ENCODE measurements at places on chromosomes 13 and 19.

DNA sequence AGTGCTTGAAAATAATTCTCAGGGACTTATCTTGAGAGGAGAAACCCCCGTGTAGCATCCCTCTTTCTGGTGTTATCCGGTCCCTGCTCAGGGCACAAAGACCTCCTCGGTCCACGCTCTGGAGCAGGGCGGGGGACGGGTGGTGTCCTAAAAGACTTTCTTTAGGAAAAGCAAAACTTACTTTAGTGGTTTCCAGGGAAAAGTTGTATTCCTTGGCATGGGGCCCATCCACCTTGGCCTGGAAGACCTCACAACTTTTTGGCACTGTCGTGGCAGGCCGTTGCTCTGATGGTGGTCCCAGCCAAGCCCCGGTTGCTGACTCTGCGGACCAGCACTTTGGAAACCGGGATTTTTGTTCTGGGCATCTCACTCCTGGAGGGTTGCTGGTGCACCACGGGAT lies 2.7 kb downstream of the AMER2 start:
- no peak for DNase-seq

GRCh38 chr19:48752496-48753365 lies at the start of gene FUT1:
Gene FUT1 (minus strand): TSS chr19:48752641. CDS start chr19:48751281, 1,360 bp downstream.
- DNase-seq, result peak; percentile 76

- peak; percentile 35 for DNase-seq
These were observed 6.9 kb downstream of the UPK1A start for GRCh38 chr19:35673121-35673804.

DNA sequence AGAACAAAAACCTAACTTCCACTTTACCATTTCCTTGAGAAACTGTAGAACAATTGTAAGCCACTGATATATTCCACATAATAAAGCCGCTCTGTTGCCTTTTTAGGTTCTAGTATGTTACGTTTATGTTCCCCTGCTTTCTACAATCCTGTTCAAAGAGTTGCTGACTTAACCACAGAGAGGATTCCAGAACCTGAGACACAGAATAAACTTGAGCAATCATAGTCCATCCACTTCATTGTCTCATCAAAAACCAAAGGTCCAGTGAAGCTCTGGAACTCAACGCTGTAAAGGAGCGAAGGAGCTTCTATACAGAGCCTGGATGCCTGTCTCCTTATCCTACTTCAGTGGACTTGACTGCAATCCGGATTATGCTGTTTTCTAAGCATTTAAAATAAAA lies 4.6 kb downstream of the STARD13 start:
- no peak for DNase-seq

- no peak for DNase-seq
These were observed 46.8 kb downstream of the FAM124A start for GRCh38 chr13:51269039-51269438.

DNA sequence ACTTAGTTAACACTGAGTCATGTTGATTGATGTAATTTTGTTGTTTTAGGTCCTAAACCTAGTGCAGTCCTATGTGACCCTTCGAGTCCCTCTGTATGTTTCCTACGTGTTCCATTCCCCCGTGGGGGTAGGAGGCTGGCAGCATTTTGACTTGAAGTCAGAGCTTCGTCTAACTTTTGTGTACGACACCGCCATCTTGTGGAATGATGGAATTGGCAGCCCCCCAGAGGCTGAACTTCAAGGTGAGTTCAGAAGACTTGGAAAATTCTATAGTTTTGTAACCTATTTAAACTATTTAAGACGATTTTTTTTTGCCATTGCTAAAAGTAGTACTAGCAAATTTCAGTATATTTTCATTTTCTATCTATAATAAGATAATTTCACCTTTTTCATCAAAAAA lies 117.9 kb downstream of the STOML3 start:
- DNase-seq, result peak; percentile 11

DNA sequence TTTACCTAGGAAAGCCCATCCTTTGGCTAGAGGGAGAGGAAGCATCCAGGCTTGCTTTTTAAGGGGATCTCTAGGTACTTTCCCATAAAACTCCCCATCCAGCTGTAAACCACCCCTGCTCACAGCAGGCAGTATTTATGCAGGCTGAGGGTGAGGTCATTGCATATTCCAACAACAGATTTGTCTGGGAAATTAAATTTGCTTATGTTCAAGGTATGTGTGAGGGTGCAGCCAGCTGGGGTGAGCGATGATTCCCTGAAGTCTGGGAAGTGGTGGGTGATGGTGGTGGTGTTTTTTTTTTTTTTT lies 96.3 kb upstream of the C1QTNF9B start:
- DNase-seq, result no peak

DNA sequence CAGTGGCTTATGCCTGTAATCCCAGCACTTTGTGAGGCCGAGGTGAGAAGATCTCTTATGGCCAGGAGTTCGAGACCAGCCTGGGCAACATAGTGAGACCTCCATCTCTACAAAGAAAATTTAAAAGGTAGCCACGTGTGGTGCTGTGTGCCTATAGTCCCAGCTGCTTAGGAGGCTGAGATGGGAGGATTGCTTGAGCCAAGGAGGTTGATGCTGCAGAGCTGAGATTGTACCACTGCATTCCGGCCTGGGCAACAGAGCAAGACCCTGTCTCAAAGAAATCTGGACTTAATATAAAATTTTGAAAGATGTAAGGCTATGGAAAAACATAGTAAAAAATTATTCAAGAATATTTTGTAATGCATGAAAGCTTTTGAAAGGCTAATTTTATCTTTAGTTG lies 65.3 kb upstream of the RNF113B start:
- no peak for DNase-seq

DNA sequence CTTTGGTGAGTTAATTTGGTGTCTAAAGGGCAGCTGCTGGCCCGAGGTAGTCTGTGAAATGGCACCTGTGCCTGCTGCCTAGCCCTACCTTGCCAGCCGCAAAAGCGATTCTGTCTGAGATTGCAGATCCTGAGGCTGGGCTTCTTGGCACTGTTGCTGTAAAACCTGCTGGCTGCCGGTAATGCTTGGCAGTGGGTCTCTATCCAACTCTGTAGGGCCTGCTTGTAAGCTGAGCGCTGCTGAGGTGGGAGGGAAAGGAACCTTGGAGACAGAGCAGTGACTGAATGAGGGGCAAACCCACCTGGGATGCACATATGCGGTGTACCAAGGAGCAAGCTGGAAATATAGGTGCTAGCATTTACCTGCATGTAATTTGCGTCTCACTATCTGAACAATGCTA lies 11.7 kb downstream of the LCP1 start:
- no peak for DNase-seq

- no peak for DNase-seq
These were observed 826 bp downstream of the RASIP1 start for GRCh38 chr19:48739404-48740163.

- peak; percentile 76 for DNase-seq
These were observed 1.4 kb upstream of the PRKD2 start for GRCh38 chr19:46718157-46718933.

- peak; percentile 81 for DNase-seq
These were observed 15.3 kb downstream of the RAB3D start for GRCh38 chr19:11324079-11324661.

DNA sequence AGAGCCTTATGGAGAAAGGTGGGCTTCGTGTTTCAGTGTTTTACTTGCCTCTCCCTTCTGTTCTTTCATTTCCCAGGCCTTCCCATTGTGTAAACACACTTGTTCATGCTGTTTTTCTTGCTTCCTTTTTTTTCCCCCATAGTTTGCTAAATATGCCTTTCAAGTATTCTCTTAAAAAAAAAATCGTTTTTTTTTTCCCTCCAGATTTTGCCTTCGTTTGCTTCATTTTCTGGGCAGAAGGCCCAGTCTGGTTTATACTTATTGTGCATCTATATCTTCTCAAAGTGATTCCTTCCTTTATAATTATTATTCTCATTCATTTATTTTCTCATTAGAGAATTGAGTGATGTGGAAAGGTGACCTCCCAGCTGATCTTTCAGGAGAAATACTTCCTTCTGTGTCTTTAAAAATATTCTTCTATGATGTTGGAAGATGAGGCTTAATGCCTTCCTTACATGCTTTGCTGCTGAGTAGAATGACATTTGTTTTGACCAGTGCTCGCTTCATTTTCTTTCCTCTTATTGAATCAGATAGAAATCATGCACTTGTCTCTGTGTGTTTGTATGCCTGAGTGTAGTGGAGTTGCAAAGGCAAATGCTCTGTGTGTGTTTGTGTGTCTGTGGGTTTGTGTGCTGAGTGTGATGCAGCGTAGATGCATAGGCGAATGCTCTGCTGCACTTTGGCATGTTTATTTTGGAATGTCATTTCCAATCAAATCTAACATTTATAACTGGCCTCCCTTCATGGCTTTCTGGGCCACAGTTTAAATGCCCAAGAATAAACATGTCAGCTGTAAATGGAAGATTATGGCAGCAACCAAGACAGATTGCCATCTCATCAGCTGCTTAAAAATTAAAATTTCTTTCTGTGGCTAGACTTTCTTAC lies 591.4 kb downstream of the FGF9 start:
- DNase-seq, result no peak

GRCh38 chr13:32212421-32212820 lies 102.7 kb downstream of the ZAR1L start:
- no peak for DNase-seq

- DNase-seq, result no peak
These were observed 10.2 kb downstream of the DHRS12 start for GRCh38 chr13:51793570-51794271.

DNA sequence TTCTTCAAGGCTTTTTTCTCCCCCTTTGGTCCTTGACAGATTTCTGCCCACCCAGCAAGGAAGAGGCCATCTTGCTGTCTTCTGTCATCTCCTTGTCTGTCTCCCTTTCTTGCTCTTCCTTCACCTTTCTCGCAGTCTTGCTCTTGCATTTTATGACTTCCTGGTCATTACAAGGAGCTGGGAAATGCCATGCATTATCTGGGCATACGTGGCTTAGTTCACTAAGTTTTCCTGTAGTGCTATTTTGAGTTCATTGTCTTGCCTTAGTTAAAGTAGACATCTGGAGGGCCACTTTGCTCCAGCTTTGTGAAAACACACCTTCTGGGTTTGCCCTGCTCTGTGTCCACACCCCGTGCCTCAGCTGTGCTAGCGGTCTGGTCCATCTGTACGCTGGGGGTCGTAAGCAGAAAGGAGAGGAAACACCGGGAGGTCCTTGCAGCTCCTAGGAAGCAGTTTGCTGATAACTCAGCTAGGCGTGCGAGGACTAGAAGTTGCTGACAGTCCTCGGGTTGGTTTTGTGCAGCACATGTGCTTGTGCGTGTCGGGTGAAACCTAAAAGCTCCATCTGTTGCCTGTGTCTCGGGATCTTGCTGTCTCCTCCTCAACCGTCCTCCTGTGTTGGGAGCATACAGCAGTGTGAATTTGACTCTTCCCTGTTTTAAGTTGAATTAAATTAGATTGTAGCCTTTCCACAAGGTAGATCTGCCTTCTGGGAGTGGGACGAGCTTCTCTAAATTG lies 59.4 kb downstream of the ARHGEF7 start:
- no peak for DNase-seq

- no peak for DNase-seq
These were observed 60.9 kb upstream of the MED4 start for GRCh38 chr13:48155848-48156247.

DNA sequence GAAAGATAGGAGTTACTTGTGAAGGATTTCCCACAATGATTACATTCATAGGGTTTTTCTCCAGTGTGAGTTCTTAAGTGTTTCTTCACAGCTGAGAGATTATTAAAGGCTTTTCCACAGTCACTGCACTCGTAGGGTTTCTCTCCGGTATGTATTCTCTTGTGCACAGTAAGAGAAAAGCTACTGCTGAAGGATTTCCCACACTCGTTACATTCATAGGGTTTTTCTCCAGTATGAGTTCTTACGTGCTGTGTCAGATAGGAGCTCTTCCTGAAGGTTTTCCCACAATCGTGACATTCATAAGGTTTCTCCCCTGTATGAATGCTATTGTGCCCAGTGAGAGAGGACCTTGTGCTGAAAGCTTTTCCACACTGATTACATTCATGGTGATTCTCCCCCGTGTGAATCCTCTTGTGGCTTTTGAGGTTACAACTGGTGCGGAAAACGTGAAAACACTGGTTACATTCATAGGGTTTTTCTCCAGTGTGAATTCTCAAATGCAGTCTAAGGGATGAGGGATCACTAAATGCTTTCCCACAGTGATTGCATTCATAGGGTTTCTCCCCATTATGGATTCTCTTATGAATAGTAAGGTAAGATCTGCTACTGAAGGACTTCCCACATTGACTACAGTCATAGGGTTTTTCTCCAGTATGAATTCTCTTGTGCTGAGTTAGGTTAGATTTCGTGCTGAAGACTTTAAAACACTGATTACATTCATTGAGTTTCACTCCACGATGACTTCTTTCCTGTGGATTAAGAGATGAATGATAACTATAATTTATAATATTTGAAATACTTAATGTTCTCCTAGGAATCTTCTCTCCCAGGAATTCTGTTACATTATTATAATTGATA lies 20.6 kb downstream of the ZNF558 start:
- DNase-seq, result no peak

DNA sequence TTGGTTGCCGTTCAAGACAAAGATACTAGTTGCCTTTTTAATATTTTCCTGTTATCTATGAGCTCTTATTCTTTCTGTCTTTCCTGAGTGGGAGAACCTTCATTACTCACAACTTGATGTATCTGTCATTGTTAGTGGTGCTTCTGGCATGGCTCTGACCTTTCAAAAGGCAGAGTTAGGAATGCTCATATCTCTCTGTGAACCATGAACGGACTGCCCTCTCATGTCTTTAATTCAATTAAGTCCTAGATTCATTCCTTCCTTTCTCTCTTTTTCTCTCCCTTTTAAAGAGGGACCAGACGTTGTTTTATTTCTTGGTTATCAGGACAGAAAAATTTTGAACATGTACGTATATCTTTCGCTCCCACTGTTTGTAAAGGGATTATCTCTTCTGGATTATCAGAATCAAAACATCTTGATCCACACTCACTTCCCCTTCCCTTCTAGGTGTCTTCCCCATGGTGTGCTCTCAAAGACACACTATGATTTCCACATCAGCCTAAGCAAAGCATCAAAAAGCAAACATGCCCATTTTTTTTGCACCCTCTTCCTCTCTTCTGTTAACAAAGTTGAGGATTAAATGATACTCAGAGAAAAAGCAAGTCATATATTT lies 90.3 kb downstream of the LRCH1 start:
- no peak for DNase-seq

GRCh38 chr19:45124021-45124420 lies 31.0 kb downstream of the PPP1R37 start:
- DNase-seq, result no peak

GRCh38 chr19:28313633-28314032 lies 899.3 kb downstream of the UQCRFS1 start:
- no peak for DNase-seq

- DNase-seq, result no peak
These were observed 17.0 kb downstream of the ILF3 start for GRCh38 chr19:10670876-10671804.

DNA sequence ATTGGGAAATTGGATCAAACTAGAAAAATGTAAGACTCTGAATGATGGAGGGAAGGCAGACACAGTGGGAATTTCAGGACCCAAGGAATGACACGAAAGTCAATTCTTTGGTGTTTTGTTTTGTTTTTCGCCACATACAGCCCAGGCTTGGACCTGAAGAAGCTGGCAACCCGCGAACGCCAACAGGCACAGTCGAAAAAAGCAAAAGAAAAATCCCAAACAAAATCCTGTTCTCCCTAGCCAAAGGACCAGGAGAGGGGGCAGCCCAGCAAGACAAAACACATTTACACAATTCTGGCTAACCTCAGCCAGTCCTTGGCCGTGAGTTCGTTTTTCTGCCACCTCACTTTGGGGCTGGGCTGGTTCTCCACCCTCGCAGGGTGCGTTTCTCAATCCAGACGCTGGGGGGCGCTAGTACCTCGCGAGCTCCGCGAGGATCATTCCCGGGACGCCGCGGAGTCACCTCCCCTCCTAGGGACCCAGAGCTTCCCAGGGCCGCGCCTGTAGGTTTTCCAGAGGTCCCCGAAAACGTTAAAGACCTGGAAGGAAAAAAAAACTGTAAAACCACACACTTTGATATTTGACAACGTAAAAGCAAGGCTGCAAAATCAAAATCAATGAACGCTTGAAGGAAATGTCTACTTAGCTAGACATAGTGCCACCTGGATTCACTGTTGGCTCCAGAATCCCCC lies 34.9 kb upstream of the TPM4 start:
- peak; percentile 90 for DNase-seq
